Muscle of arm (tissue), 14 donors: ENCODE measurements at places on chromosomes 11 and 22. TPM values are rescaled to one million over a fixed set of nuclear protein-coding genes. Genes with fewer than 3 reads are reported as not detected.

Gene TMEM179B
- 25.7 TPM for polyA plus RNA-seq

Gene SPI1
- 4.3 TPM for polyA plus RNA-seq

Gene C11orf58
- polyA plus RNA-seq = 178 TPM

Gene MCAM
- polyA plus RNA-seq = 225 TPM

Gene TRIM29
- 0.97 TPM for polyA plus RNA-seq

Gene FOLR1
- polyA plus RNA-seq = 4.6 TPM

Gene CDHR5
- 0.50 TPM for polyA plus RNA-seq

Gene HPX
- 1.2 TPM for polyA plus RNA-seq

Gene DDIAS
- polyA plus RNA-seq = 2.6 TPM

Gene C22orf42
- polyA plus RNA-seq = not detected

Gene PSMA1
- polyA plus RNA-seq = 132 TPM

Gene TMEM86A
- polyA plus RNA-seq = 2.7 TPM

Gene SLC1A2
- not detected for polyA plus RNA-seq

Gene OR51F2
- polyA plus RNA-seq = not detected

Gene RFPL1
- 0.52 TPM for polyA plus RNA-seq

Gene RIN1
- polyA plus RNA-seq = 4.7 TPM
